ENCODE measurements at places on chromosomes 13 and 19.

GRCh38 chr19:5950741-5951140, 27.2 kb downstream of the RANBP3 start:
- DNase-seq = no peak

DNA sequence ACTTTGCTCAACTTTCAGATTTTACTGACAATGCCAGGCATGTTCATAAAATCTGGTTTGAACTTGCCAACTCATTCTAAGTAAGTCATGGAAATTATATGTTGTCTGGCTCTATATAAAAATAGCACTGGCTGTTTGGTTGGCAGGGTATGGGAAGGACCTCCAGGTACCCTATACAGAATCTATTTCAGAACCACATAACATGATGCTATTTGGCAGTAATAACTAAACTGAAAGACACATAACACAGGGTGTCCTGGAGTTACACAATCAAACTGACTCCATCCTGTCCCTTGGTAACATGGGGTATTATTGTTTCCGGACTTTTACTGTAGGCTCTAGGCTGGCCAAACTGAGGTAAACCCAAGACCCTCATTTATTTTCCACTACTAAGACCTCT, 248.8 kb downstream of the RGCC start:
- no peak for DNase-seq

- DNase-seq = no peak
Measured at GRCh38 chr19:18491995-18492953, 29.6 kb downstream of the ELL start.

- DNase-seq = peak; percentile 80
Measured at GRCh38 chr19:57934820-57935665, at the start of gene ZNF418. Gene ZNF418 (minus strand): TSS chr19:57935402. CDS start chr19:57933822, 1,580 bp downstream.

- DNase-seq = no peak
Measured at GRCh38 chr19:55661826-55662225, 7.0 kb downstream of the U2AF2 start.

- no peak for DNase-seq
Measured at GRCh38 chr13:106981051-106981450, 413.1 kb upstream of the ARGLU1 start.

- DNase-seq = no peak
Measured at GRCh38 chr13:41641429-41641828, 184.1 kb downstream of the RGCC start.

DNA sequence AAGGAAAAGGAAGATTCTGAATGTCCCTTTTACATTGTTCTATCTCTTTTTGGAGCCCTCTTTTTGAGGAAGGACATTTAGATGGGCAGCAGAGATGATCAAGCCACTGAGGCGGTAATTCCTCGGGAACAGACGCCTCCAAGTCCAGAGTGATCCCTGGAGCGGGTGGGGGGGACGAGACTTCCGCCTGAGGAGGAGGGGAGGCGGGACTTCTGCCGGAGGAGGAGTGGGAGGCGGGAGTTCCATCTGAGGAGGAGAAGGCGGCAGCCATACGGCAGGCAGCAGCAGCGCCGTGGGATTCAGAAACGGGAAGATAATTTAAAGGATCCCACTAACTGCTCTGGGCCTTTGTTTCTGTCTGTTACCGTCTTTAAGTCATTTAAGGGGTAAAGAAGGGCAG, 37.6 kb upstream of the CD177 start:
- no peak for DNase-seq

DNA sequence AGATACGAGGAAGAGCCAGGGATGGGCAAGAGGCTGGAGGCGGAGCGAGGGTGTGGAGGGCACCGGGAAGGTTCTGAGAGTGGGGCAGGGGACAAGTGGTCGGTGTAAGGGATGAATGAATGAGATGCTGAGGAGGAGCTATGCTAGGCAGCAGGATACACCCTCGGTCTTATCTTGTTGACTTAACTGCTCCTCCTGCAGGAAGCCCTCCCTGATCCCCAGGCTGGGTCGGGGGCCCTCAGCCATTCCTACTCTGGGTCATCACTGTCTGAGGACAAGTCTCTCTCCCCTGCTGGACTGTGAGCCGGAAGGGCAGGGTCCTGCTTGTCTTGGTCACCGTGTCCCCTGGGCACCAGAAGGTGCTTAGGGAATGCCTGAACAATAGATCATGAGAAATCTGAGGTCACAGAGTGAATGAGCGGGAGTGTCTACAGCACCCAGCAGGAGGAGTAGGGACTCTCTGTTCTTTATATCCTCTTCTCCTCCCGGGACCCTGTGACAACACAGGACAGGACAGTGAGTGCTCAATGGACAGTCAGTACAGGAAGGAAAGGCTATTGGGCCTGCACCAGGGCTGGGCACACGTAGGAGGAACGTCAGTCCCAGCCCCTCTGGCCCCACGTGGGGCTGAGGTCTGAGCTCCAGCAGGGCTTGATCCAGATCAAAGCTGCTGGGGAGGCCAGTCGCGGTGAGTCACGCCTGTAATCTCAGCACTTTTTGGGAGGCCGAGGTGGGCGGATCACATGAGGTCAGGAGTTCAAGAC, 6.5 kb downstream of the NKPD1 start:
- DNase-seq = no peak

DNA sequence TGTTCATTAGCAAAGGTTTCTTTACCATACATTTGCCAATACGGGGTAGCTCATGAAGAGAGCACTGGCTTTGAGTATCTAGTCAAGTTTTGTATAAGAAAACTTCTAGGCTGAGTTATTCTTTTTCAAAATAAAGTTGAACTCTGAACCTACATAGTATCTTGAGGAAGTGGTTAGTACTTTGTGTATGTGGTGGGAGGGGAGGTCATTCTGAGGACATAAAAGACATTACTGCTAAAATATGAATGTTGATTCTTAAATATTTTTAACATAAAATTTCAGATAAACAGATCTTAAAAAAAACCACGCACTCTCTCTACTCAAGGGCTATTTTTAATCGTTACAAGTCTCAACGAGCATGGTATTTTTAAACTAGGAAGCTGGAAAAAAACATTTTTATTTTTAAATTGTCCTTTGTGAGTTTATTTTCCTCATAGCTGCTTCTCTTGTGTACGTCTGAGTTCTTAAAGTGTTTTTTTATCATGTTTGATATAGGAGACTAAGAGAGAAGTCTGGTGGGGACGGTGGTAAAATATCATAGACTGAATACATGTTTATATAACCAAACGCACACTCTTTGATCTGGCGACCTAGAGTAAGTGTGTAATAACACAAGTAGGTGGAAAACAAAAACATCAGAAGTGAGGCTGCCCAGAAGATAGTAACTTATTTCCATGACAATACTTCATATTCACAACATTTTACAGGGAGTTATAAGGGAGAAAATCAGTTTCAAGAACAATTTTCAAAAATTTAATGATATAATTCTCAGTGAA, 118.0 kb upstream of the POSTN start:
- no peak for DNase-seq

DNA sequence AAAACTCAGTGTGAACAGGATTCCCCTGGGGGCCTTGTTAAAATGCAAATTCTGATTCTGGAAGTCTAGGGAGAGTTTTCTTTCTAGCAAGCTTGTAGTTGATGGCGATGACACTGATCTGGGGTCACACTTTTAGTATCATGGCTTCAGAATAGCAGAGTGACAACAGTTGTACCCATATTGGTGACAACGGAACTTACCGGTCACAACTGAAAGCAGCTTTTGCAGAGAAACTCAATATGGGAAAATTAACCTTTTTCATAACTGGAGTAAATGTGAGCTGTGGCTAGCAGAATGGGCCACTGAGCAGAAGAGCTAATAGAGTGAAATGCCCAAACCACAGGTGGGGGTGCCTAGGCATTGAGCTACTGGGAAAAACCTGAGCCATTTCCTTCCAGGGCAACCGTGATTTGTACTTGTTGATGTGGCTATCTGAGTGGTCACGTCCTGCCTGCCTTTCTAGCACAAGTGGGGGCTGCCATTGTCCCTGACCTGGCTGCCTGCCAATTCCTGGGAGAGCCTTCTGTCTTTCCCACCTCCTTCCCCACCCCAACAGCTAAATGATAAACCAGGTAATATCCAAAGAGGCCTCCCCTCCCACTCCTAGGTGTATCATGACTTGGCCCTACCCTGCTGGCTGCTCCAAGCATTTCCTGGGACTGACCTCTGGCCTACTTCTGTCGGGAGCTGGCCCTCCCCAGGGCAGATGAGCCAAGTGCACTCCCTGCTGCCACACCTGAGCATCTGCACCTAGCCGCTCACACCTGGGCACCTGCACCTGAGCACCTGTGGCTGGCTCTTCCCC, 1.7 kb upstream of the SLC10A2 start:
- no peak for DNase-seq

DNA sequence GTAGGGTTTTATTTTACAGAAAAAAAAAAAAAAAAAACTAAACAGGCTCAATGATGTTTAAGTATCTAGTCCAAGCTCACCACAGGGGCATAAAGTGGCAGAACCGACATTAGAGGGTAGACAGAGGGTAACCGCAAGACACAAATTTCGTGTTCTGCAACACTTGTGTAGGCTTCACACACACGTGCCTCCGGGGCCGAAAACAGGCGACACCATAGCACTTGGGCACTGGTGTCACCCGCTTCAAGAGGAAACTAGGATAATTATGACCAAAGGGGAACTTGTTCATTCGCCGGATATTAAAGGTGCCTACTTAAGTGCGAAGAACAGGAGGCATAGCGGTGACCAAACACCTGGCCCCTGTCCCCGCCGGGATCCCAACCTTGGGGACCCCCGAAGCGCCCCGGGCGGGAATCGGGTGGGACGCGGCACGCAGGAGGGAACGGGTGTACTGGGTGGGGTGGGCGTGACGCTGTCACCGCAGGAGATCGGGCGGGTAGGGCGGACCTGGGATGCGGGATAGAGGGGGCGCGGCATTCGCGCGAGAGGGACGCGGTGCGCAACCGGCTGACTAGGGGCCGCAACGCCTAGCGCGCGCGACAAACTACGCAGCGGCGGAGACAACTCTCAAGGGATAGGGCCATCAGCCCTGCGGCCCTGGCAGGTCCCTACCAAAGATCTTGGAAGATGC, 558 bp downstream of the MZT1 start:
- DNase-seq = peak; percentile 60

GRCh38 chr19:29003641-29004409, 209.1 kb downstream of the UQCRFS1 start:
- DNase-seq = no peak

DNA sequence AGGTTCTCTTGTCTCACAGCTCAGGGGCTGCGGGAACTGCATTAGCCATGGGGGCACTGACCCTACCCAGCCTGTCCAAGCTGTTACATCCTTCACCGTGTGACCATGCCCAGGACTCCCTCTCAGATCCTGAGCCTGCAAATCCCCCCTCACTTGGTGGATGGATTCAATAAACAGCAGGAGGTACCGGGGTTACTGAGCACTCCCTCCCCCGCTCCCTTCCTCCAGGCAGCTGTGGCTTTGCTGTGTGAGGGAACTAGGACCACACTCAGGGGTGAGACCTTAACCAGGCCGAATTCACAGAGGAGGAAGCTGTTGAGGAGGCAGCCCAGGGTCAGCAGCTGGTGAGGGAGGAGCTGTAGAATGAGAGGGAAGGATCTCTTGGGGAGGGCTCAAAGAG, 27.0 kb upstream of the CEACAM1 start:
- no peak for DNase-seq

- DNase-seq = no peak
Measured at GRCh38 chr13:20424949-20425348, 100.7 kb downstream of the CRYL1 start.

DNA sequence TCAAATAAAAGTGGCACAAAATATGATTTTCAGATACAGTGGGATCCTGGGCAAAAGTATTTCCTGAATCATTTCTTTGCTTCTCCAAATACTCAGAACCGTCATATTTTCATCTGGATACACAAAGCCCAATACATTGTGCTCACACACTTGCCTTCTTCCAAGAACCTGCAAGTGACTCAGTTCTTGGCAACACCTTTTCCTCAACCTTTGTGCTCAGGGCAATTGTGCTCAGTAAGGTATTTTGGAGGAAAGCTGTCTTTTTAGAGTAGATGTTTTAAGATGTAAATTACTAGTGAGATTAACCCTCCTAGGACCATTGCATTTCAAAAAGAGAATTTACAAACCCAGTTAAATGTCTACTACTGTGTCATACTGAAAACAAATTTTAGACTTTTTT, 233.5 kb downstream of the EFNB2 start:
- no peak for DNase-seq

GRCh38 chr13:112071723-112072533, 5.0 kb downstream of the SOX1 start:
- DNase-seq = no peak

DNA sequence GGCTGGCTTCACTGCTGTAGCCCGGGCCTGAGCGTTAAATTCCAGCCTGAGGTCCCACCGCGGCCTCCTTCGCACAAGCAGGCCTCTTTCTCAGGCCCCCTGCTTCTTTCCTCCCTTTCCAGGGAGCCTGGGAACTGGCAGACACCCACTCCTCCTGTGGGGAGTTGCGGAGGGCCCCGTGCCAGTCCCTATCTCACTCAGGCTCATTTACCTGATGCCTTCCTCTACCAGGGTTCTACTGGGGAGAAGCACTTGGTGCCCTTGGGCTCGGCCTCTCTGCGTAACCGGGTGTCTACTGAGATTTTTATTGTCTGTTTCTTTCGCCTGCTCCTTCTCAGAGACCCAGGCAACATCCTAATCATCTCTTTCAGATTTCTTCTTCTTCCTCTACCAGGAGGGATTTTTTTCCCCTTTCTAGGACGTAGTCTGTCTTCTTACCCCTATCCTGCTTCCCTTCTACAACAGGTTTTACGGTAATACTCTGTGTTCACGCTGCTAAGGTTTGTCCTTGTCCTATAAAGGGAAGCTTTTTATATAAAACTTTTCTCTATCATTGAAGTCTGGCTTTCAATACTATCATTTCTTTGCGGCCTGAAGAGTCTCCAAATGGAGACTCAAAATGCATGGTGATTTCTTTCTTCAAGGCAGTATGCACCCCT, 135.4 kb upstream of the GPR12 start:
- no peak for DNase-seq

DNA sequence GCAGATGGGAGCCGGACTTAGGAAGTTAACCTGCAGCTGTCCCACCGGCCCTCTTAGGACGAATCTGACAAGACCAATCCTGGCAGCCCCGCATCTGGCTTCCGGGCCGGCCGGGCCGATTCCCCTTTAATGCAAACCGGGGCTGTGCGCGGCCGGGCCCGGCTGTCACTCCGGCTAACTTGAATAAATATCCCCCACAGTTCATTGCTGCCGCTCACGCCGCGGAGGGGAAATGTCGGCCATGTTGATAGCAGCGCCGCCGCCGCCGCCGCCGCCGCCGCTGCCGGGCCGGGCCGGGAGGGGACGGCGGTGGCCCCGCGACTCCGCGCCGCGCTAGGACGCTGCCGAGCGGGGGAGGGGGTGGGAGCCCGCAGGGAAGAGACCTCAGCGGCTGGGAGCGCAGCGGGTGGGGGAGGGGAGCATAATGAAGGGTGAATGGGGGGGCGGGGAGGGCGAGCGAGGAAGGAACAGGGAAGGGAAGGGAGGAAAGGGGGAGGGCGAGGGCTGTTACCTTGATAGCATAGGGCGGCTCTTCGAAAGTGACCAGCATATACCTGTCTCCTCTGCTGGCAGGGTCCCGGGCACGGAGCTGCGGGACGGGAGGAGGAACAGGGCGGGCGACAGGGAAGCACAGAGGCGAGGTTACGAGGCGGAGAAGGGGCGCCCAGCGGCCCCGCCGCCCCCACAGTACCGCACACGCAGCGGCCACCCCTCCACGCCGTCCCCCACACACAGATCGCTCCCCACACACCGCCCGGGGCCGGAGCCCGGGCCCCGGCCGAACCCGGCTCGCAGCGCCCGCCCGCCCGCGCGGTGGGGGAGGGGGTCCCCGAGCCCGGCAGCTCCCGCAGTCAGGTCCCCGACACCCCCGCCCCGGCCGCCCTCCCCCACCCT, 1.1 kb downstream of the INTS6 start:
- peak; percentile 73 for DNase-seq

- no peak for DNase-seq
Measured at GRCh38 chr19:9883231-9883758, 48.2 kb downstream of the PIN1 start.

- no peak for DNase-seq
Measured at GRCh38 chr13:113032291-113032690, 63.3 kb downstream of the MCF2L start.

Data from NCI-H1930 (cell line).